T47D (cell line): ENCODE measurements at places on chromosomes 3 and 15.

DNA sequence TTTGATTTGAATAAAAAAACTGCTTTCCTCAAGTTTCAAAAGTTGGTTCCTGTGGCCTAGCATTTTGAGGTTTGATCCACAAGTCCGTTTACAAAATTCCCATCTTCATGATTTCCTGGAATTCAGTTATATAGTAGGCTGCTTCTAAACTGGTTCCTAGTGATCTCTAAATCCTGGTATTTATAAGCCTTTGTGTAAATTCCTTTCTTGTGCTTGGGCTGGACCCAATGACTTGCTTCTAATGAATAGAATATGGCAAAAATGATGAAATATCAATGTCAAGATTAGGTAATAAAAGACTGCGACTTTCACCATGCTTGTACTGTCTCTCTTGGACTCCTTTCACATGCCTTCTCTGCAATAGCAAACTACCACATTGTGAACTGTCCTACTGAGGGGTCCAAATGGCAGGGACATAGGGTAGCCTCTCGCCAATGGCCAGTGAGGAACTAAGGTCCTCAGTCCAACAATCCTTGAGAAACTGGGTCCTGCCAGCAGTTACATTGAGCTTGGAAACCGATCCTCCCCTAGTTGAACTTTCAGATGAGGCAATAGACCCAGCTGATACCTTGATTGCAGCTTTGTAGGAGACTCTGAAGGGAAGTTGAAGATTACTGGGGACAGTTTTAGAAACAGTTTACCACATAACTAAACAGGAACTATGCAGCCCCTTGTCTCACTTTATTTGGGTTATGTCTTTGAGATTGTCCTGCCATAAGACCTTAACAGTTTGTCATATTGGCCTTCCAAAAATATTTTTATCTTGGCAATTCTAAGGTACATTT is 303.9 kb upstream of the TBC1D5 start:
- no peak for DNase-seq

- DNase-seq, result no peak
Observed at GRCh38 chr3:156646958-156647357, 27.4 kb upstream of the TIPARP start.

DNA sequence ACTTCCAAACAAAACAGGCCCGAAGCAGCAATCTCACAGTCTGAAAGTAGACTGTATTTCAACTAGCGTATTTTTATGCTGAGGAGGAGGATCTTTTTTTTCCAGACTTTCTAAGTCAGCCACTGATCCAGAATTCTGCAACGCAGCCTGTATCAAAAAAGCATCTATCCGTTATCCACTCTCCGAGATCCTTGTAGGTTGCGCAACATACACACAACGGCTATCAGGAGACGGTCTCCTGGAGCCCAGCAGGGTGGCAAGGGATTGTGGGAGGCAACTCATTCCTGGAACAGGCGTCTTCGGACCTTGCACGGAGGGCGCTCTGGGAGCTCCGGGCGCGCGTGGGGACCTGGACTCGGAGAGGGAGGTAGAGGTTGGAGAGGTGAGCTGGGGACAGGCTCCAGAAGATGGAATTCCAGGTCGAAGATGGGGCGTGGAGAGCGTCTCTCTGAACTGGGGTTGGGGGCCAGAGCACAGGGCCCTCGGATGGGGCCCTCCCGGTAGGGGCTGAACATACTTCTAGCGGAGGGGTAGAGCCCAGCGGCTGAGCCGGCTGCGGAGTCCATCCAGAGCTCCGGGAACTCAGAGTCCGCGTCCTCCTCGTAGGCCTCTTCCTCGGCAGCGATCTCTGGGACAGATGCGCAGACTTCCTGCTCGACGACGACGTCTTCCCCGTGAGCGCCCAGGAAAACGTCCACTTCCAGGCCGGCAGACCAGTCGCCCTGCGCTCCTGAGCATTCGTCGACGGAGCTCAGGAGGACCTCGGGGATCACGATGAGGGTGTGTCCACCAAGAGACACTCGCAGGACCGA is 932 bp downstream of the PRR23C start:
- no peak for DNase-seq

DNA sequence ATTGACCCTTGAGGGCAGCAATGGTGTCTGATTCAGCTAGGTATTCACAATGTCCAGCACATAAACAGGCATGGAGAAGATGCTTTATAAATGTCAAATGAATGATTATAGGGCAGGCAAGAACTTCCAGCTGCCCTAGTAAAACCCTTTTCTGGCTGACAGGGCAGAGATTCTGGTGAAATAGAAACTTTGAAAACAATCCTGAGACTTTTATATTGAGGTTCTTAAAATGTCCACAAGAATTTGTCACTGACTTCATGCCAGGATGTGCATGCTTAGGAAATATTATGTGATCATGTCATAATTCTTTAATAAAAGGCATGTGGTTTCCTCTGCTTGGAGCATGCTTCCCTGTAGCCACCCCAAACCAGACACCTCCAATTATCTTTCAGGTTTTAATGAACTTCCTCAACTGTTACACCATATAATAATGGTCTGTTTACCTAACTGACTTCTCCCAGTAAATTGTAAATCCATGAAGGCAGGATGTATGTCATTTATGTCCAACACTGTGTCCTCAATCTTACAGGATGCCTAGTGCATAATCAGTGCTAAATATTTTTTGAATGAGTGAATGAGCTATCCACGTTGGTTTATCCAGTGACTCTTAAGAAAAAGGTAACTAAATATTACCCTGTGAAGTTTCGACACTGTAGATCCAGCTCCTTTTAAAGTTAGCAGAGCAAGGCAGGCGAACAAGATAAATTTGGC is 43.4 kb upstream of the CLRN1 start:
- no peak for DNase-seq

DNA sequence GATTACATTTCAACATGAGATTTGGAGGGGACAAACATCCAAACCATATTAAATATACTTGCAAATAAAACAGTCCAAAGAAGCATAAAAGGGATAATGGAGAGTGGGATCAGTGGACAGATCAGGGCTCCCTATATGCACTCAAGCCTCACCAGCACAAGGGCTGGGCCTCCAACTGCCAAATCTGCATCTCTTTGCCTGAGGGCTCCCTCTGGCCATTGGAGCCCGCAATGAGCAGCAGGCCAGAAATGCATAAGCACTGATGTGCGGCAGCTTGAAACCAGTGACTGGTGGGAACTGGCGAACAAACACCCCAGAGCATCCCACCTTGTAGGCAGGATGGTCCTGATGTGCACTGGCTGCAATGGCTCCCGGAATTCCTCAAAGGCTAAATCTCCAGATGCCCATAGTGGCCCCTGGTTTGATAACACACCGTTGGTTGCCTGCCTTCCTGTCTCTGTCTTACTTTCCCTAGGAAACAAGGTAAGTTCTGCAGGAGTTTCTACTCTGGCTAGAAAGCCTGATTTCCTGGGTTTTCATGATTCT is 55.9 kb upstream of the POMGNT2 start:
- no peak for DNase-seq

DNA sequence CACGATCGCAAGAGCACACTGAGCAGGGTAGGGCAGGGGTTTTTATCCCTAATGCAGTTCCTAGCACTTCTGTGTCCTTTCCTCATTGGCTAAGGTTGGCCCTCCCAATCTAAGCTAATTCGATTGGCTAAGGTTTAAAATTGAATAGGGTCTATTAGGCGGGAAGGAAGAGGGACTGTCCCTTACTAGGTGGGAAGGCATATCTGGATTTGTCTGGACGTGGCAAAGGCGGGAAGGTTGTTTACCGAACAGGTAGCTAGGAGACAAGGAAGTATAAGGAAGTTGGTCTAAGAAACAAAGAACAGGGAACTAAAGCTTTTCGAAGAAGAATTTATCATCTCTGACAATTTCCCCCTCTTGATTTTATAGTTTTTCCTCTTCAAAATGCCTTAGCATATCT is 24.8 kb upstream of the ATG7 start:
- DNase-seq, result no peak

DNA sequence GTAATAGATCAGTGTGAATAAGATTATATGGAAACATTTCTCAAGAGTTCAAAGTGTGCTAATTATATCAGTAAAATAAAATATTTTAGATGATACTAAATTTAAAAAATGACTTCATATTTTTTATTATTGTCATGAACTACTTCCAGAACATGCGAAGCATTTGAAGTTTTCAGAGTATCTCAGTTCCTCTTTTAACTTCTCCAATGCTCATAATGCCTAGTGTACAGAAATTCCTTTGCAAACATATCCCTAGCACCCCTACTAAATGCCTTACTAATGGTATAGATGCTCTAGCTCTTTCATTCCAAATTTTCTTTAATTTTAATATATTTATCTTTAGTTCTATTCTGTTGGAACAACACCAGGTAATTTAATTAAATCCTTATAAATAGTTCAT is 580.4 kb downstream of the CADM2 start:
- DNase-seq, result no peak

DNA sequence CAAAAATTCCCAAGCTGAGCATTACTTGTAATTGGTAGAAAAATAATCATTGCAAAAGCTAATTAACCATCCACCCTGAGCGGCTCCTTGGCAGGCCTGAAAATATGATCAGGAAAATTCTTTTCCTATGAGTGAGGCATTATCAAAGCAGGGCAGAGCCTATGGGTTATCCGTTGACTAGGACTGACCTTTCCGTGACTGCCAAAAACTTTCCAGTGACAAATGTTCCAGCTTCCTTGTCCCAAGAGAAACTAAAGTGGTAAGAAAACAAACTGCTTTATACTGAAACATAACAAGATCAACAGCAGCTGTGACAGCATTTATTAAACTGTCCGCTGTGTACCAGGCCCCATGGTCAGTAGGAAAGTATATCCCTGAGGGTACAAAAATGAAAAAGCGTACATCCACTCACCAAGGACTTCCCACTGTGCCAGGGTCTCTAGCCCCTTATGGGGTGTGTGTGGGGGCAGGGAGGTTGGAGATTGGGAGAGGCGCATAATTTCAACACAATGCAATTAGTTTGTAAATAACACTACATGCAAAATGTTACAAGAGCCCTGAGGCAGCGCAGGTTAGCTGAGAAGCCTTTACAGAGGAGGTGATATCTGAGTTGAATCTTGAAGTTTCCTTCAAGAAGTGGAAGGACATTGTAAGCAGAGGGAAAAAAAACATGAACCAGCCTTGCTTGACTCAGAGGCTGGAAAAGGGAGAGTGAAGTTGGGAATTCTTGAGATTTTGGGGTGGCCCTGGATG is 8.5 kb downstream of the LIPC start:
- no peak for DNase-seq

DNA sequence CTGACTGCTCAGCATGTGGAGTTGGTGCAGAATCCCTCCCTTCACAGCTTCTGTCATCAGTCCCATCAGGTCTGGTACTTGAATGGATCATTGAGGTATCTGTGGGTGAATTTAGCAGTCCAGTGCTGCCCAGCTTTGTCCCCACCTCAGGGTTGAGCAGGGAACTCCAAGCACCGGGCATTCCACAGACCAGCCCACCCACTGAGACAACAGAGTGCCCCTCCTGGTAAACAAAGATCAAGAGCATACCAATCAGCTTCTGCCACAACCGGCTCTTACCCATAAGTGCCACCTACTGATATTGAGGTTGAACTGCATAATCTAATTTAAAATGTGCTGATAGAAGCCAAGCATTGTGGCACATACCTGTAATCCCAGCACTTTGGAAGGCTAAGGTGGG is 57.1 kb upstream of the FXR1 start:
- peak; percentile 36 for DNase-seq

GRCh38 chr15:44713006-44713966 is 2.0 kb downstream of the B2M start:
- no peak for DNase-seq

DNA sequence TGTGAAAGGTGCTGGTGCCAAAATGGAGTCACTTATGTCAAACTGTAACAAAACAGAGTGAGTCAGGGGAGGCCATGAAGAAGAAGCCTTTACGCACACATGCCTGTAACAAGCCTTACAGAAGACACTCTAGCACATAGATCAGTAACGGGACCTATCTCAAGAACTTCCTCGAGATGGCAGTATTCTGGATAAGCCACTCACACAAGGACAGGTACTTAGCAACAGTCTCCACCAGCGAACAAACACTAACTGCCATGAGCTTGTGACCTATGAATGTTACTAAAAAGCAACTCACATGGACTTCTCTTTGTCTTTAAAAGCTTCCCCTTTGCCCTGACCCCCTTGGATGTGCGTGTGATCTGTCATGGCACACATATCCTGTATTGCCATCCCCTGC is 235.1 kb downstream of the CD47 start:
- peak; percentile 80 for DNase-seq

GRCh38 chr3:148534089-148534988 is 163.4 kb upstream of the AGTR1 start:
- DNase-seq, result no peak

DNA sequence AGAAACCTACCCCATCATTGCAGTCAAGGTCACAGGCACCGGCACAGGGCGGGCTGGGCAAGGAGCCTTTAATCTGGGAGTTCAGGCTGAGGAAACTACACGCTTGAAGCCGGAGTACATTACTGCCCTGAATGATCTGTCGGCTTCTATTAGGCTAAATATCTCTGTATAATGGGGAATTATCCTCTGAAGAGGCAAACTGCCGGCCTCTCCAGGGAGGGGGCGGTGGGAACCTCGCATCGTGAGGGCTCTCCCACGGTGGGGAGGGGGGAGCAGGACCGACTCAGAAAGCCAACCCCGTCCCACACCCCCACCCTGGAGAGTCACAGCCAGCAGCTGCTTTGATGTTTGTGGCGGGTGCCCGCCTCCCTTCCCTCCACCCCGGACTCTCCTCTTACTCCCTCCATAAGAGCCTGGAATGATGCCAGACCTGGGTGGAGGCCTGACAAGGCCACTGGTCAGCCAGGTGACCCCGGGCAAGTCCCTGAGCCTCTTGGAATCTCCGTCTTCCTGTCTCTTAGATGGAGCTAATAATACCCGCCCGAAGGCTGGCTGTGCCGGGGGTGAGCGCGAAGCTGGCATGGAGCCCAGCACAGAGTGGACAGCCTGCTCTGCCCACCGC is 63.4 kb upstream of the LINGO1 start:
- DNase-seq, result no peak

DNA sequence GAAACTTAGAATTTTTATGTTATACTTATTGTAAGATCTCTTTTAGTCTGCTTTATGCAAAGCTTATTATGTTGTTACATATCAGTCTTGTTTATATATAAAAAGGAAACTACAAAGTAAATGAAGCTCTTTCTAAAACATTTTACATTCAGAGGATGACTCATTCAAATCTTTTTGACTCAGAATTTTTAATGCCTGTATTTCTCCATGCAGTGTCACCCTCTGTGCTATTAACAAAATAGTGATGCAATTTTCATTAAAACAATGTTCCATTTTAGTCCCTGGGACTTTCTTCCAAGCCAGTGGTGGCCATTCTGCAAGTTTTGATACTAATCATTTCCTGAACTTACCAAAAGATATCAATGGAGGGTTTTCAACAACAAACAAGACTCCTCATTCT is 216.1 kb downstream of the NAALADL2 start:
- DNase-seq, result no peak

DNA sequence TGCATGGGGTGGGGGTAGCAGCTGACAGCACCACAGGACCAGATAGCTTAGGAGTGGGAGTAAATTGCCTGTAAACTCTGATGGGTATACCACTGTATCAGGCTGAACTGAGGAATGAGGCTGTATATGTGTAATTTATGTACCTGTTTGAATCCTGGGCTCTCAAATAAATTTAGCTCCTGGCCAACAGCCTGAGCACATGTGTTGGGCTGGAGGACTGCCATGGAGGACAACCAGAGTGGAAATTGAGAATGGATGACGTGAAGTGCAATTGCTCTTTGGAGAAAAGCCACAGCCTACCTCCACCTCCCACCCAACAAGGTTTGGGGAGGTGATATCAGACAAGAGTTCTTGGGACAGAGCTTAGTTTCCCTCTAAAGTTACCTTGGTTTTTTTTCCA is 328.6 kb upstream of the PROK2 start:
- no peak for DNase-seq
